ENCODE measurements at places on chromosomes 5 and 9.

DNA sequence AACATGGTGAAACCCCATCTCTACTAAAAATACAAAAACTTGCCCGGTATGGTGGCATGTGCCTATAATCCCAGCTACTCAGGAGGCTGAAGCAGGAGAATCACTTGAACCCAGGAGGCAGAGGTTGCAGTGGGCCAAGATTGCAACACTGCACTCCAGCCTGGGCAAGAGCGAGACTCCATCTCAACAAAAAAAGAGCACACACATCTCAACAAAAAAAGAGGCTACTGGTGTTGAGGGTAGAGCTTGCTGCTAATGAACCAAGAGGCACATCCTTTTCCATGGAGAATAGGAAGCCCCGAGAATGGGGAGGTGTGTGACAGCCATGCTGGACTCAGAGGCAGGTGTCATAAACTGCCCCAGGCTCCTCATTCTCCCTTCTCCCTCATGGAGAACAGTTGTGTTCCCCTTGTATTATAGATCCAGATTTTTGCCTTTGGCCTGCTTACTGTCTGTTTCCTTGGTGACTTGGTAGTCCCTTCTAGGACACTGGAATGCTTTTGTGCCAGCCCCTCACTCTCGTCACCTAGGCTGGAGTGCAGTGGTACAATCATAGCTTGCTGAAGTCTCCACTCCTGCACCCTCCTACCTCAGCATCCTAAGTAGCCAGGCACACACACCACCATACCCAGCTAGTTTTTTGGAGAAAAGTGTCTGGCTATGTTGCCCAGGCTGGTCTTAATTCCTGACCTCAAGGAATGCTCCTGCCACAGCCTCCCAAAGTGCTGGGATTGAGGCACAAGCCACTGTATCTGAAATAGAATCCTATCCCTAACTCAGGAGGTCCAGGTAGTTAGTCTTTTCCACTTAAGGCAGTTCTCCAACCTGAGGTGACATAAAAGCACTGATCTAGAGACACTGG lies 5.1 kb downstream of the RPL12 start:
- no peak for DNase-seq

- no peak for DNase-seq
Observed at GRCh38 chr5:153618867-153619266, 128.4 kb downstream of the GRIA1 start.

- DNase-seq, result peak; percentile 9
Observed at GRCh38 chr9:110316261-110317075, 21.2 kb downstream of the TXNDC8 start.

DNA sequence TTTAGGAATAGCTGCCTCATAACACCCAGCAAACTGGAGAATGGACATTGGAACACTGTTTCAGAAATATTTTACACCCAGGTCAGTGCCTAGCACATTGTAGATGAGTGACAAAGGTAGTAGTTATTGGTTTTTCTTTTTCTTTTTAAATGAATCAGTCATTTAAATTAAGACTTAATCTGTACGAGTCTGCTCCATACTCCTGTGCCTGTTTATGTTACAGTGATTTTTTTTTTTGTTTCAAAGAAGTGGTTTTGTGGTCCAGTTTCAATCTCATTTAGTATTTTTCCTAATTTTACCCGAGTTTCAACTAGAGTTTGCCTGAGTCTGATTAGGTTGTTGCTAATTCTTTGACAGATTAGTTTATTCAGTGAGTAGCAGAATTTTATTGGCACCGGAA lies 16.2 kb downstream of the LMNB1 start:
- no peak for DNase-seq

DNA sequence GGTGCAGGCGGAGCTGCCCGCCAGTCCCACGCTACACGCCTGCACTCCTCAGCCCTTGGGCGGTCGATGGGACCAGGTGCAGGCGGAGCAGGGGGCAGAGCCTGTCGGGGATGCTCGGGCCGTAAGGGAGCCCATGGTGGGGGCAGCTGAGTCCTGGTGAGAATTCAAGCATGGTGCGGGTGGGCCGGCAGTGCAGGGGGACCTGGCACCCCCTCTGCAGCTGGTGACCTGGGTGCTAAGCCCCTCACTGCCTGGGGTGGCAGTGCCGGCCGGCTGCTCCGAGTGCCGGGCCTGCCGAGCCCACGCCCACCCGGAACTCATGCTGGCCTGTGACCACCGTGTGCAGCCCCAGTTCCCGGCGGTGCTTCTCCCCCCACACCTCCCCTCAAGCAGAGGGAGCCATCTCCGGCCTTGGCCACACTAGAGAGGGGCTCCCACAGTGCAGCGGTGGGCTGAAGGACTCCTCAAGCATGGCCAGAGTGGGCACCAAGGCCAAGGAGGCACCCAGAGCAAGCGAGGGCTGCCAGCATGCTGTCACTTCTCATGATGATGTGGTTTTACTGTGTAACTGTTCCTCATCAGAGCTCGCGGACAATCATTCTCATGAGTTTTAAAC lies 228.9 kb upstream of the CDH9 start:
- DNase-seq, result no peak

GRCh38 chr5:2746561-2747032 lies 4.9 kb downstream of the IRX2 start:
- DNase-seq, result no peak

- no peak for DNase-seq
Observed at GRCh38 chr5:141832131-141832530, 46.1 kb downstream of the PCDH1 start.

GRCh38 chr5:67364381-67364970 lies 167.9 kb upstream of the CD180 start:
- no peak for DNase-seq

- DNase-seq, result no peak
Observed at GRCh38 chr5:143207058-143207457, 196.4 kb downstream of the NR3C1 start.

DNA sequence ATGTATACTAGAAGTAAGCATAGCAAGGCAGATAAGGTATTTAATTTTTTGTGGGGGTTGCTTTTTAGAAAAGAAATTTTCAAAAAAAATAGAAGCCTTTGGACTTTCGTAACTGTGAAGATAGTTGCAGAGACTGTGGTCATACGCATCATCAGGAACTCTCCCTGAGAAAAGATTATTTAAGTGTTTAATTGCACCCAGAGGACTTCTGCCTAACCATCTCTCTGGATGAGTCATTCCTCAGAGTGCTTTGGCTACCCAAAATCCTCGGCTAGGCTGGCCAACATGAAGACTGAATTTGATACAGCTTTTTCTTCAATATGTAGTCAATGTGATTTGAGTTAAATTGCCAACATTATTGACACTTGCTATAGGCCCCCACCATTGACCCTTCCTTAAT lies 296.4 kb downstream of the TLR4 start:
- DNase-seq, result no peak

DNA sequence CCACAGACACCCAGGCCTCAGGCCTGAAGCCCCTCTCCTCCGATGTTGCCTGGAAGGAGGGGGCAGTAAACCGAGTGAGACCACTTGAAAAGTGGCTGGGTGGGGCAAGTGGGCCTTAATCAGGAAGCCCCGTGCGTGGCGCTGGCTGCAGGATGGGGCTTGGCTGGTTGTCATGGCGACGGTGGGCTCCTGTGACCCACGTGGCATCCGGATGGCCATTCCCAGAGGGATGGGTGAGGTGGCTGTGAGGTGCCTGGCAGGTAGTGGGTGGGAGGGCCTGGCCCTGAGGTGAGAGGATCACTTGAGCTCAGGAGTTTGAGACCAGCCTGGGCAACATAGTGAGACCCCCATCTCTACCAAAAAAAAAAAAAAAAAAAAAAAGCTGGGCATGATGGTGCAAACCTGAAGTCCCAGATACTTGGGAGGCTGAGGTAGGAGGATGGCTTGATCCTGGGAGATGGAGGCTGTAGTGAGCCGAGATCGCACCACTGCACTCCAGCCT lies 5.2 kb downstream of the GPSM1 start:
- DNase-seq, result no peak

DNA sequence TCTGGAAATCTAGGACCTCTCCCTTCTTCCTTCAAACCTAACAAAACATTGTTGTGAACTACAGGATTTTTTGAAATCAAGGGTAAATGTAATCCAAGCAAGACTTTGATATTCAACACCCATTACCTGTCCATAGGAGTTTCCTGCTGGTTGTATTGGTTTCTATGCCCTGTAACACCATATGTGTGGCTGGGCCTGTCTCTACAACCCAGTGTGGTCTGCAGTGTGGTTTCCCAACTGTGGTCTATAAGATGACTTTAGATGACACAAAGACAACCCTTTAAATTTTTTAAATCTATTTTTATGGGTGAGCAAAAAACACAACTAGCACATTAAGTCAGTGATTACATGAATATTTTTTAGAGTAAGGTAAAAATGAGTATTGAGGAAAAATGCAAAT lies 93.1 kb downstream of the SMIM15 start:
- no peak for DNase-seq

- no peak for DNase-seq
Observed at GRCh38 chr9:136018257-136019031, 57.3 kb upstream of the UBAC1 start.

- DNase-seq, result no peak
Observed at GRCh38 chr5:179253730-179254129, 91.5 kb downstream of the ADAMTS2 start.

DNA sequence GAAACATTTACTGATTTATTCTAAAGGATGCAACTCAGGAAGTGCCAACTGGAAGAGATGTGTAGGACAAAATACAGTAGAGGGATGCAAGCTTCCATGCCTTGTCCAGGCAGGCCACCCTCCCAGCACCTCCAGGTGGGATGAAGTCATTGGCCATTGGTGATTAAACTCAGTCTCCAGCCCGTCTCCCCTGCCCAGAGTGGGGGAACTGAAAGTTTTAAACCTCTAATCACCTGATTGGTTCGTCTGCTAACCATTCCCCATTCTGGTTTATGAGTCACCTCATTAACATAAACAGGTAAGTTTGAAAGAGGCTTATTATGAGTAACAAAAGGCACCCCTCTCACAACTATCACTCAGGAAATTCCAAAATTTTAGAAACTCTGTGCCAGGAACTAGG lies 8.1 kb downstream of the TNFAIP8 start:
- no peak for DNase-seq
